Stimulated activated CD4-positive, alpha-beta T cell treated with anti-CD3 and anti-CD28 coated beads, Interleukin-2, amount 100 ng/mL, for 24 hours (primary cell): ENCODE measurements at places on chromosomes 1 and 21.

DNA sequence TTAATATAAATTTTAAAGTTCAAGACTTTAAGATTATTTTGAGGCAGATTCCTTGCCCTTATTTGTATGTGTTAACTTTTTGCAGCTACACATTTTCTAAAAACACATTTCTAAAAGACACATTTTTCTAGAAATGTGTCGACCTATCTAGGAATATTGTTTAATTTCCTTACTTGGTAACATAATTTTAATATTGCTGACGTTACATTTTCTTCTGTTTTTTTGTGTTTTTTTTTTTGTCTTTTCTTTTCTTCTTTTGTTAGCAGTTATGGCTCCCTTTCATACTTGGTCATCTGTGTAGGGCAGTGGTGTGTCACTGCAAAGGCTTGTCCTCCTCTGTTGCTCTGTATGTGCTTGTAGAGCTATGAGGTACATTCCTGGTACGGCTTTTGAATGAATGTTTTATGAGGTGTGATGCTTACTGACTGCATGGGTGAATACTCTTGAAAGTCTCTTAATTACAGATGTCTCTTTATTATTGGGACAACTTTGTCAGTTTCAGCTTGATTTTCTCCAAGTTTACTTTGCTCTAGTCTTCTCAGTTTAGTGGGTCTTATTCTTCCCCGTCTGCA is 30.1 kb downstream of the LRRC8D start:
- no peak for DNase-seq

DNA sequence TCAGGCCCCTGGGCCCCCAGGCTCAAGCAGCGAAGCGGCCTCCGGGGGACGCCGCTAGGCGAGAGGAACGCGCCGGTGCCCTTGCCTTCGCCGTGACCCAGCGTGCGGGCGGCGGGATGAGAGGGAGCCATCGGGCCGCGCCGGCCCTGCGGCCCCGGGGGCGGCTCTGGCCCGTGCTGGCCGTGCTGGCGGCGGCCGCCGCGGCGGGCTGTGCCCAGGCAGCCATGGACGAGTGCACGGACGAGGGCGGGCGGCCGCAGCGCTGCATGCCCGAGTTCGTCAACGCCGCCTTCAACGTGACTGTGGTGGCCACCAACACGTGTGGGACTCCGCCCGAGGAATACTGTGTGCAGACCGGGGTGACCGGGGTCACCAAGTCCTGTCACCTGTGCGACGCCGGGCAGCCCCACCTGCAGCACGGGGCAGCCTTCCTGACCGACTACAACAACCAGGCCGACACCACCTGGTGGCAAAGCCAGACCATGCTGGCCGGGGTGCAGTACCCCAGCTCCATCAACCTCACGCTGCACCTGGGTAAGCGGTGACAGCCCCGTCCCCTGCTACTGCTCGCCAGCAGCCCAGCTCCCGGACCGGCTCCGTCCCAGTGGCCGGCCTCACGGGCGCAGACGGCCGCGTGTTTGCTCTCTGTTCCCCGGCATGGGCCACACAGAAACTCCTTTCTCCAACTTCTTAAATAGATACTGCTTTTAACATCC is 539 bp downstream of the LAMC1 start:
- DNase-seq: peak; percentile 57

- no peak for DNase-seq
Measured at GRCh38 chr1:172674831-172675613, 16.1 kb downstream of the FASLG start.

DNA sequence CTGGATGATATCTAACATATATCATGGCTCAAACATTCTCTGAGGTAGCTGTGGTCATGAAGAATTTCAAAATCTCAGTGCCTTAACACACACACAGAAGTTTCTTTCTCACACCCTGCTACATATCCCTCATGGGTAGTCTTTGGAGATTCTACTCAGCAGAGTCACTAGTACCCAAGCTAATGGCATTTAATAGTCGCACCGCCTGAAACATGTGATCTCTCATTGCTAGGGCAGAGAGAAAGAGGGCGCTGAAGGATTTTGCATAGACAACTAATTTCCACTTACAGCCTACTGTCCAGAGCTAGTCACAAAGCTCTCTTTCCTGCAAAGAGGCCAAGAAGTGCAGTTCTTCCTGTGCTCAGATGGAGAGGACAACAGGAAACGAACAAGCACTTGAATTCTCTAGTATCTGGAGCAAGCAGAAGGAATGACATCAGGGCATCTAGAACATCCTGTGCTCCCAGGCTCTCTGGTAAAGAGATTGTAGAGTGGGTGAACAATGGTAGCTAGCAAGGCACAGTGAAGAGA is 183.4 kb upstream of the PTBP2 start:
- no peak for DNase-seq

- DNase-seq: no peak
Measured at GRCh38 chr1:184832517-184832916, 77.9 kb upstream of the EDEM3 start.

DNA sequence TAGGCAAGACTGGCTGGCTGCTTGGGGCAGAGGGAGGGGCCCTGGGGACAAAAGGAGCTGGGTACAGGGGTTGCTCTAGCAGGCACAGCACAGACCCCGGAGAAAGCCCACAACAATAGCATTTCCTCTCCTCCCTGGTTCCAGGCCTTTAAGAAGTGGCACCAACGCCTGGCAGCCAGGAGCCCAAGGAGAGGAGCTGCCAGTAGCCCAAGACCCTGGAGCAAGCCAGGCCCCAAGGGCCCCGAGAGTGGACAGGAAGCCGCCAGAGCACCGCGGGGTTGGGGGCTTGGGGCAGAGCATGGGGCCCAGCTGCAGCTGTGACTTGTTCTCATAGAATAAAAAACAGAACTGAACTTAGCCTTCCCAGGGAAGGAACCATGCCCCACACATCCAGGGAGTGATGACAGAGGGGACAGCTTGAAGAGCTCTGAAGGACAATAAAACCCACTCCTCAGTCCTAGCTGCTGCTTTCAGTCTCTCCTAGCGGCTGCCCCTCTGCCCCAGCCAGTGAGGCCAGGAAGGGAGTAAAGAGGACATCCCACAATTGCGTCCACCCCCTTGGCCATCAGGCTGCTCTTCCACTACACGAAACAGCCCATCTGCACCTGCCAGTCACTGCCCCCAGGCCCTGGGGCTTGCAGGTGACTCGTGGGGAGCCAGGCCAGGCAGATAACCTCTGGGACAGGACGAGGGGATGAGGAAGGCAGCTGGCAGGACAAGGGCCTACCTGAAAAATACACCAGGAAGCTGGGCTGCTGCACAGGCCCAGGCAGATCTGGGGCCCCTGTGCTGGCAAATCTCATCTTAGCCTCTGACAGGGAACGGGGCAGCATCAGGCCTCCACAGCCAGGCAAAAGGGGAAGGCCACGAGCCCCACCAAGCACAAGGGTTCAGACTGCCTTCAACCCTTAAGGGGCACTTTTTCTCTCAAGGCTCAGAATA is 16.4 kb downstream of the MTHFR start:
- no peak for DNase-seq

- peak; percentile 28 for DNase-seq
Measured at GRCh38 chr21:37532868-37533780, 166.6 kb downstream of the DYRK1A start.

- DNase-seq: peak; percentile 61
Measured at GRCh38 chr1:24149866-24150233, 6.9 kb upstream of the IL22RA1 start.

GRCh38 chr1:246794048-246794827 is 70.0 kb downstream of the SCCPDH start:
- no peak for DNase-seq

DNA sequence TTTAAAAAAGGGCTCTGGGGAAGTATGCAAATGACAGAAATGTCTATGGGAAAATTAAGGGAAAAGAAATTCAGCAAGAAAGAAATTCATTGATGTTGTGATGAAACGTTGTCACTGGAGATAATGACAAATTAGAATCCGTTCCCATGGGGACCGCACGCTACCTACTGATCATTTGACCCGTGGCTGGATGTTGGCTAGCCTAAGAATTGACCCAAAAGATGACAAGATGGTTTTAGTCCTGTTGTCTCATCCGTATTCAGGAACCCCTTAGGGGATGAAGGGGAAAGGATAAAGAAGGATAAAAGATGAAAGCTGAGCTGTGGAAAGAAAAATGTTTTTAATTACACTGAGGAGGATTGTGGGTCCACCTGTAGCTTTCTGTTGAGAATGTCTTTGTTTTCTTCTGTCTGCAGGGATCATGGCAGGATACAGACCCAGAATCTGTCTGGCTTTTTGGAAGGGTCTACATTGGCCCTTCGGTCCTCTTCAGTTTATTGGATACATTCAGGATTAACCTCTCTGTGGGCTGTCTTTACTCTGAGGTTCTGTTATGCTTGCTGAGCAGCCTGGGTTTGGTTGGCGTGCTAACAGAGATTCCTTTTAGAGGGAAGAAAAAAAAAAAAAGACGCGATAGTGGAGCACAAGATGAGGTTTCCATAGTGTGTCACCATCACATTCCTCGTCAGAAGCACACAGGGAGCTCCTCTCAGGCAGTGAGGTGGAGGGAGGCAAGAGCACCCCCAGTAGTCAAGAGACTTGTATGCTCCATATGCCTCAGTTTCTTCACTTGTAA is 106.2 kb downstream of the CACHD1 start:
- no peak for DNase-seq

DNA sequence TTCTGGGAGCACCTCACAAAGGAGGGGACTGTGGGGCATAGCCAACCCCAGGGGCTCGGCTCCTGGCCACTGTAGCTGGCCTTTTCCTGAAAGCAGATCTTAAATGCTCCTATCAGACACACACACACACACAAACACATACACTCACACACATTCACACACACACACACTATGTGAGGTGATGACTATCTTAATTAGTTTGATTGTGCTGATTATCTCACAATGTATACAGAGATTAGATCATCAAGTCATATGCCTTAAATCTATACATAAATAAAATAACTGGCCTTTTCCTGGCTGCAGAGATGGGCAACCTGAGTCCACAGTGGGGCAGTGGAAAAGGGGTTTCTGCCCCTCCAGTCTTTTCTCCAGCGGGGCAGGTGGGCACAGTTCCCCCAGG is 27.1 kb downstream of the LGR6 start:
- no peak for DNase-seq

- DNase-seq: peak; percentile 8
Measured at GRCh38 chr1:175434283-175434860, 241.8 kb upstream of the KIAA0040 start.

GRCh38 chr1:71956613-71957285 is 325.6 kb downstream of the NEGR1 start:
- no peak for DNase-seq

- DNase-seq: peak; percentile 86
Measured at GRCh38 chr1:156727926-156728598, at the start of gene METTL25B. Gene METTL25B, plus strand, starts transcription at chr1:156728469. Its CDS starts 636 bp downstream, at chr1:156729105.

- DNase-seq: no peak
Measured at GRCh38 chr1:107171333-107171732, 30.5 kb downstream of the NTNG1 start.

DNA sequence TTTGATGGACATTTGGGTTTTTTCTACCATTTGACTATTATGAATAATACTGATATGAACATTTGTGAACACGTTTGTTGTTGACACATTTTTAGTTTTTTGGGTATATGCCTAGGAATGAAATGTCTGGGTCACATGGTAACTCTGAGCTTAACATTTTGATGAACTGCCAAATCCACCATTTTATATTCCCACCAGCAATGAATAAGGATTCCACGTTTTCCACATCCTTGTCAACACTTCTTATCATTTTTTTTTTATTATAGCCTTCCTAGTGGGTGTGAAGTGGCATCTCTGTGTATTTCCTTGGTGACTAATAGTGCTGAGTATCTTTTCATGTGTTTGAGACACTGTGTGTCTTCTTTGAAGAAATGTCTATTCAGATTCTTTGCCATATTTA is 67.6 kb downstream of the RASAL2 start:
- DNase-seq: no peak

DNA sequence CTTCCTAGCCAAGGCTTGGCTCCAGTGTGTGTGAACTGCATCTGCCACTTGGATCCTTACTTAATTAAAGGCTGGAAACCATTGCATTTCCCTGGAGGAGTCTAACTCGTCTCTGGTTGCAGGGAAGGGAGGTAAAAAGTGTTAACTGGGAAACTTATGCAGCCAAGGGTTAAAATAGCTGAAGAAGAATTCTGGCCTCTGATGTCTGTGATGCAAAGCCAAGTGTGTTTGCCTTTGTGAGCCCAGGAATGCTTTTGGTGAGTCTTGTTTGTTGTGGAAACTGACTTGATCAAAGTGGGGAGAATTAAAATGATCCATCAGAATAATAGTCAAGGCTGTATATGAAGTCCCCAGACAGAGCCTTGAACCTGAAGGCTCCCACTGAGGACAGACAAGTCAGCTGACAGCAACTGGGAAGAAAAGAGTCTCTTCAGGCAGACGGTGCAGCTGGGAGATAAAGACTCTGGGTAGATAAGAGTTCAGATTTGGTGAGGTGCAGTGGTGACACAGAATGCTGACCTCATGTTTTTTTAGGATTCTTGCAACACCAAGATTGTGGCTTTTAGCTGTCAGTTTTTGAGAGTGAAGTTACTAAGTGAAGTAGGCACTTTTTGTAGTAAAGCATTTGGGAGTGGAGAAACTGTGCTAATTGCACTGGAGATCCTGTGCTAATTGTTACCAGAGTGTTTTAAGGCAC is 59.5 kb upstream of the WLS start:
- DNase-seq: no peak

GRCh38 chr1:178684542-178685000 is 40.5 kb upstream of the RALGPS2 start:
- no peak for DNase-seq

GRCh38 chr21:29540289-29540688 is 241.6 kb downstream of the BACH1 start:
- no peak for DNase-seq

DNA sequence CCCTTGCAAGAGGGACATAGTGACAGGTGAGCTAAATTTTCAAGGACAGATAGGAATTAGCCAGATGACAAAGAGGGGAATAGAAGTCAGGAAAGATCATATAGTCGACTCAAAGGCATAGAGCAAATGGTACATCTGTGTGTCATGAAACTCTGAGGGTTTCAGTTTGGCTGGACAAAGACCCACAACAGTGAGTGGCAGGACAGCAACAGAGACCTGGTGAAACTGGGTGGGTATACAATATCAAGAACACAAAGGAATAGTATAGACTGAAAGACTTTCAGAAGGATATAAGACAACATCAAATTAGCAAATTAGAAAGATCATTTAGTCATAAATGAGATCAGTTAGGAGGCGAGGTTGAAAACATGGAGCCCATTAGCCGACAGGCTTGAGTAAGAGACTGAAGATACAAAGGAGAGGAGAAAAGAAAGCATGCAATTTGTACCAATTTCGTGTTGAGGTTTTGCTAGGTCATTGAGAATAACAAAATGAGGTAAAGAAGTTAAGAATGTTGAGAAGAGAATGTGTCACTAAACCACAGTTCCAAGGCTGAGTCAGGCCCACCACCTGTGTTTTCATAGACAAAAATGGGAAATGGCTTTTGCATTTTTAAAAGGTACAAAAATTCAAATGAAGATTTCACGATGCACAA is 213.8 kb downstream of the HHIPL2 start:
- DNase-seq: no peak
